IPS DF 19.7 (cell line): ENCODE measurements at places on chromosomes 6 and 20.

- DNase-seq: no peak
Measured at GRCh38 chr20:60131375-60131774, 173.2 kb downstream of the CDH26 start.

DNA sequence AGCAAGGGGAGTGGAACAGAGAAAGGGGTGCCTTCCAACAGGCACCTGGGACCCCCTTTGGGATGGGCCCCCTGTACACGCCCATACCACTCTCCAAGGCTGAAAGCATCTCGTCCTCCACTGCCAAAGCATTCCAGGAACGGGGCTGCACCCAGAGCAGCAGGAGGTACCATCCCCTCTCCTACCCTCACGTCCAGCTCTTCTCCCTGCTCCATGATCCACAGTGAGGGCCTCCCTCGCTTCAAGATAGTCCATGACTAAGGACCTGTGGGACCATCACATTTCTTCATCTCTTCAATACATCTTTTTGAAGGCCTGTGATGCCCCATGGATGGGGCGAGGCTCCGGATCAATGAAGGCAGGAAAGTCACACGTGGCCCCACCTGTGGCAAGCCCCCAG lies 209.9 kb downstream of the ANKRD60 start:
- DNase-seq: no peak

GRCh38 chr20:43159994-43160393 lies 29.7 kb downstream of the PTPRT start:
- no peak for DNase-seq

- no peak for DNase-seq
Measured at GRCh38 chr6:36200998-36201596, 4.6 kb downstream of the BRPF3 start.

DNA sequence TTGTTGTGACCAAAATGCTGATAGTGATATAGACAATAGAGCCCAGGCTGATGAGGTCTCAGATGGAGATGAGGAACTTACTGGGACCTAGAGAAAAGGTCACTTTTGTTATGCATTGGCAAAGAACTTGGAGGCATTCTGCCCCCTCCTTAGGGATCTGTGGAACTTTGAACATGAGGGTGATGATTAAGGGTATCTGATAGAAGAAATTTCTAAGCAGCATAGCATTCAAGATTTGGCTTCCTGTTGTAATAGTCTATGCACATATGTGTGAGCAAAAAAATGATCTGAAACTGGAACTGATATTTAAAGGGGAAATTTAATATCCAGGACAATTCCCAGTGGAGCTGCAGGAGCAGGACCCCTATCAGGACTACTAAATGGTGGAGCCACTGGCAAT lies 17.1 kb downstream of the HLA-A start:
- no peak for DNase-seq

DNA sequence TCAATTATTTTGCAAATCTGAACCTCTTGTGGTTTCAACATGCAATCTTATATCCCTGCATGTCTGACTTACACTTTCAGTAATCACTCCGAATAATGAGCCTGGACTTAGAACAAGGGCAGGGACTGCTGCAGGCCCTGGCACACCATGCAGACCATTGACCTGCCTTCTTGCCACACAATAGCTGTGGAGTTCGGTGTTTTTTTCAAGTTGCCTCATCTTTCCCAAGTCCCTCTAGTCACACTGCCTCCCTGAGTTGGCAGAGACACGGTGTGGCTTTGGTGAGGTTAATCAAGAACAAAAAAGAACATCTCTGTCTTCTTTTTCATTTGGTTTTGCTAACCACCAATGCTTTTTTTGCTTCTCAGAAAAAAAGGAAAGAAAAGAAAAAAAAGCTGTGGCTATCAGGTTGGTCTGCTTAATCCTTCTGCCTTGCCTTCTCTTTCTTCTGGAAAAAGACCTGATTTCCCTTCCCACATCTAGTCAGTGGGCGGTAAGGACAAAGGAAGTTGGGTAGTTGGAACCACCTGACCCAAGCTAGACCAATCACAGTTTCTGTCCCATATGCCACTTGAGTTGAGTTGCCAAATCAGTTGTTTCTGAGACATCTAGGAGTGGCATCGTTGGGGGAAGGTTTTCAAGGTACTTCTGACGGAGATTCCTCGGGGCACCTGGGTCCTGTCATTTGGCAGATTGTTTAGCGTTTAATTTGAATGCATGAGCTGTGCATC lies 55.9 kb upstream of the TASP1 start:
- no peak for DNase-seq

- DNase-seq: no peak
Measured at GRCh38 chr20:23264545-23264944, 86.0 kb upstream of the NXT1 start.

GRCh38 chr20:9919271-9920014 lies 80.6 kb upstream of the PAK5 start:
- no peak for DNase-seq

- DNase-seq: no peak
Measured at GRCh38 chr6:11668455-11668854, 110.1 kb downstream of the ADTRP start.

- no peak for DNase-seq
Measured at GRCh38 chr6:36912586-36912985, 26.8 kb downstream of the C6orf89 start.

GRCh38 chr20:5989539-5989938 lies 39.1 kb downstream of the MCM8 start:
- DNase-seq: no peak

GRCh38 chr6:140044626-140045025 lies 670.2 kb upstream of the CITED2 start:
- no peak for DNase-seq

DNA sequence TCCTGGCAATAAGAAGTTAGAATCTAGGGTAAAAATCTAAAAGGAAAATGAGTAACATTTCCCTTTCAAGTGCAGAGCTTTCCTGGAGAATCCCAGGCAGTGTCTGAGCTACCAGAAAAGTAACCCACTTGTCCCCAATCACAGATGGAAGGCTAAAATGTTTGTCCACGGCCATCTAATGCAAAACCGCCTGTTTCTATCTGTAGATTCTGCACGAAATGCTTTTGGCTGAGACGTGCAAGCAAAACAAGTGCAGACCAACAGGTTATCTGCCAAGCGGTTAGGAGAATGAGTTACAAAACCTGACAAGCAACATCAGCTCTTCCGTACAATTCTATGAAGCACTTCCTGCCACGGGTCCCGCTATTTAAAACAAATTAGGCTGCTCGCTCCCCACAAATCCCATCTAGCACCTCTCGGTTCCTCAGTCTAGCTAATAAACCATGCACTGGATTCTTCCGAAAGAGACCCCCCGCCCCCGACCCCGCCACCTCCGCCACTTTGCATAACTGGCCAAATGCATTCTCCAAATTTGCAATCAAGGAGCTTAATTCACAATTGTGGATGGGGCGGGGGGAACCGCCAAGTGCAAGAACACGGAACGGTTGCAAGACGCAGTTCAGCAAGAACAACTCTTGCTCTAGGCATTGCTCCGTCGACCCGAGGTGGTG lies 1.4 kb downstream of the ELOVL5 start:
- no peak for DNase-seq

DNA sequence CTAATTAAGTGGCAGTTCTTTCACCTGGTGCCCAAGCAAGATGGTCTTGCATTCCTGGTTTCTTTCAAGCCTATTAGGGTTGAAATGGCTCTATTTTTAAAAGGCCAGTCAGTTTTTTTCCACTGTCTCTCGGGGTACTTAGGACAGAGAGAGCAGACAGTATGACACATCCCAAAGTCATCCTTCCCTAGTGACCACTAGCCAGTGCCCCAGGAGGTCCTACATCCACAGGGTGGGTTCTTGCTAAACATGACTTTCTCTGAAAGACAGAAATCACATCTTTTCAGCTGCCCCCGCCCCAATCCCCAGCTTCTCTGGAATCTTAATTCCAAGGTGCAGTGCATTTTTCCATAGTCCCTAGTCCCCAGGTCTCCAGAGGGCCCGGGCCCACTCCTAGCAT lies 192.4 kb downstream of the SLC24A3 start:
- DNase-seq: no peak

DNA sequence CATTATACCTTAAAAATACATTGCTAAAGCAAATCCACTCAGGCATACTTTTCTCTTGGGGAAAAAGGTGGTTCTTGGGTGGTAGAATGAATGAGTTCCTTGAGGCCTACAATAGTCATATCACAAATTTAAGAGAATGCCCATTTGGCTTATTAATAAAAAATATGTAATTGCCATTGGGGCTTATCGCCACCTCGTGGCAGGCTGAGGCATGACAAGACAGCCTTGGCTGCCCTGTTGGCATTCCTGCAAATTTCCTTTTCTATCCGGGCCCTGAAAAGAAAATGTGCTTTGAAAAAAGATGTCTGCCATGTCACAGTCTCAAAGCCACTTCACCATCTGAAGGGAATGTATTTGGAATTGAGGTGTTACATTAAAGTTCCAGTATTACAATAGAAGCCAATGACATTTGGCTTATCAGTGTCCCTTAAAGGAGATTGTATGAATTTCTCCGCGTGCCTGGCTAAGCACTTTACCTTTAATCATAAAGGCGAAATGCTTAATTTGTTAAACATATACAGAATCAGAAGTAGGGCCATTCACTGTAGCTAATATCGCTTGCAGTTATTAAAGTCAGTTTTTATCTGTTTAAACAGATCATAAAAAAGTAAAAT lies 188.3 kb upstream of the ZFP64 start:
- no peak for DNase-seq

- DNase-seq: no peak
Measured at GRCh38 chr6:25692472-25692871, 40.5 kb downstream of the SCGN start.

DNA sequence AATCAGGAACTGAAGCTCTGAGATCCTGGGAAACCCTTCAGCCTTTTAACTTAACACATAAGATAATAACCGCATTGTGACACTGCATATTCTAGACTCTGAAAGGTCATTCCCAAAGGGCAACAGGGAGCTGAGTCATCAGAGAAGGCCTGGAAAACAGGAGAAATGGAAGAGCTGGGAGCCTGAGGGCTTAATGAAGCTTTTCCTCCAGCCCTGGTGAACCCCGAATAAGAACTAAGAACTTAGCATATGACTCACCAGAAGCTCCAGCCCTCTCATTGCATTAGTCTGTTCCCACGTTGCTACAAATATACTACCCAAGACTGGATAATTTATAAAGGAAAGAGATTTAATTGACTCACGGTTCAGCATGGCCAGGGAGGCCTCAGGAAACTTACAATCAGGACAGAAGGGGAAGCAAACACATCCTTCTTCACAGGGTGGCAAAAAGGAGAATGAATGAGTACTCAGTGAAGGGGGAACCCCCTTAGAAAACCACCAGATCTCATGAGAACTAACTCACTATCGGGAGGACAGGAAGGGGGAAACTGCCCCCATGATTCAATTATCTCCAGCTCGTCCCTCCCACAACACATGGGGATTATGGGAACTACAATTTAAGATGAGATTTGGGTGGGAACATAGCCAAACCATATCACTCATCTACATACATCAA lies 648.5 kb downstream of the TFAP2A start:
- DNase-seq: no peak

DNA sequence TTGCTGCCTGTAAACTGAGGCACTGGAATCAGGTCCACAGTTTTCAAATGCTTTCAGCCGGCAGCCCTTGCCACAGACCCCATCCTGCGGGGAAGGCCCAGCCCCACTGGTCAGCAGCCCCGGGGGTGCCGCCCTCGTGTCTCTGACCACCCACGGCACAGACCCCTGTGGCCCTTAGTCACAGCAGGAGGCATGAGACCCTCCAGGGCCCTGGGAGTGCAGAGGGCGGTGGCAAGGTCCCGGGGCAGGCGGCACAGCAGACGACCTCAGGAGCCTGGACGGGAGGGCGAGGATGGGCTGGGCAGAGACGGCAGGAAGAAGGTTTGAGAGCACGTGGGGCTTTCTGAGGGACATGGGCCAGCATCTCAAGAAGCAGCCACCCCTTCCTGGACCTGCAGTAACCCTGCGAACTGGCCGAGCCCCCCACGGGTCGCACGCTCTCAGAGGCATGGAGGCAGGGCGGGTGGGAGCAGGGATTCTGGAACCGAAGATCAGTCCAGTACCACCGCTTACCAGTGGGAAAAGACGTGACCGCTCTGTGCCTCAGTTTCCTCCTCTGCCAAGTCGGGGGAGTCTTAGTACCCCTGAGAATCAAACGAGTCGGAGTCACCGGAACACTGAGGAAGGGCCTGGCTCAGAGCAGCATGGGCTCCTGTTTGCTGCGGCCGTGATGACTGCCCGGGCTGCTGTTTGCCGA lies 140.7 kb downstream of the TAF4 start:
- DNase-seq: no peak

DNA sequence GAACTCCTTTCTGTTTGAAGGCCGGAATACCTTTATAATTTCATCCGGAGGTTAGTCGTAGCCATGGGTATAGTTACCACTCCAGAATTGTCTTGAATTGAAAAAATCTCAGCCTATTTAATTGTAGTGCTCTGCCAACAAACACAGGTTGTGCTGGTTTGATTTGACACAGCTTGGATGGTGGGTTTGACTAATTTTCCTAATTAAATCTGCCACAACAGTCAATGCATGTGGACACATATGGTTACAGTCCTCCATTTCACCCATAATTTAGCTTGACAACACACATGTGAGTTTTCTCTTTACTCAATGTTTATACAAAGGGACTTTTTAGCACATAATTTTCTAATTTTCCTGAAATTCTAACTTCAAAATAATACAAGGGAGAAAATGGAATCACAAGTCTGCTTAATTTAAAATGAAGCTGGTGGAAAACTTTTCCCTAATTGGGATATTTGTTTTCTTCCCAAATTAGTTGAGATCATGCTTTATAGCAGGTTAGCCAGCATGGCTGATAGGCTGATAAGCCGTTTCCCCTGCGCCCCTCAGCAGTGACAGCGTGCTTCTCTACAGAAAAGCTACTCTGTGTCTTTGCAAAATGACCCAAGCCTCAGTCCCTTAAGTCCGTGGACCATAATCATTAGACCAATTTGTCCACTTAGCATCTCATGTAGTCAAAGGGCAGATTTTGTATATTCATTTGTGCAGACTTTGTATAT lies 463.5 kb upstream of the FLRT3 start:
- no peak for DNase-seq

GRCh38 chr6:169200893-169201514 lies 52.6 kb downstream of the THBS2 start:
- DNase-seq: no peak

GRCh38 chr20:5069141-5069806 lies 50.5 kb downstream of the PCNA start:
- no peak for DNase-seq

DNA sequence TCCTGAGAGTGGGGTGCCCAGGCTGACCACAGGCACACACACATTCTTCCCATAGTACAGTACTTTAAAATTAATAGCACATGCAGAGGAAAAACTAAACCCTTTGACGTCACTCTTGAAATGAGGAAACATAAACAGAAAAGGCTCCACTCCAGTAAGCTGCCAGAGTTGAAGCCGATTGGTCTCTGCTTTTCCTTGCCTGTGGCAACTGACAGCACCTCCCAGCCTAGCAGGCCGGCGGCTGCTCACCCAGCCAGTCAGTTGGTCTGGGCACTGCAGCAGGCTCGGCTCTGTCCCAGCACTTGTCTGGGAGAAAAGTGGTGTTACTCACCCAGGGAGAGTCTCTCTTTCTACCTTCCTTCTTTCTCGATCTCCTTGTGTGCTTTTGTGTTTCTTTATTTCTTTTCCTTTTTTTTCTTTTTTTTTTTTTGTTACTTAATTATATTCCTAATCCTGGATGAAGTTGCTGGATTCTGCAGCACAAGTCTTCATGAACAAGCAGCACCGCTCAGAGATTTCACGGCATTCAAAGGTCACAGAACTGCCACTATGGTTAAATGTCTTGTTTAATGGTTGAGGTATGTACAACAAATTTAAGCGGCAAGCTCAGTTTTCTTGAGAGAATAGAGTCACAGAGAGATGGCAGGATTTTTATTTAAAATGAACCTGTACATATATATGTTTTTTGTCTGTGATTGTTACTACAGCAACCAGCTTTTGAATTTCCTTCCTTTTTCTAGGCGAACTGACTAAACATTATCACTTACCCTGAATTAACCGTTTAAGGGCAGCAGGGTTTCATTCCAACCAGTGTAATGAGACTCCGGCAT lies at the start of gene PDE7B:
PDE7B (plus strand) TSS at position 260 of the 830 bp plus-strand sequence.
- DNase-seq: no peak
